ENCODE measurements at places on chromosomes 3 and 15.

- no peak for DNase-seq
These were observed 2.5 kb downstream of the OR5K2 start for GRCh38 chr3:98500019-98500418.

- DNase-seq, result peak; percentile 17
These were observed 5.3 kb downstream of the DVL3 start for GRCh38 chr3:184160456-184160855.

DNA sequence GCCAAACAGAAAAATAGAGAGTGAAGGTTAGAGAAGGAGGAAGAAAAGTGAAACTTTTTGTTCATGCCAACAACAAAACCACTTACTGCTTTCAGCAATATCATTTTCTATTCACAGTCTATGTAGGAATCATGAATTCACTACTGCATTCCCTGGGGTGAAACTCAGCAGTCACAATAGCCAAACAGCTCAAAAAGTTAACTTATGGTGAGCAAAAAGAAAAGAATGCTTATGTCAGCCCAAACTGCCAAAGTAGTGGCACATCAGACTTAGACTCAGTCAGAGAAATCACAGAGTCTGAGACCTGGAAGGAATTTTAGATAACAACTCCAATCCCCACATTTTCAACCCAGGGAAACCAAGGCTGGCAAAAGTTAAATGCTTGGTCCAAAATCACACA lies 238.7 kb upstream of the TMCO5A start:
- DNase-seq, result no peak

GRCh38 chr3:194556086-194557056 lies 69.6 kb upstream of the ATP13A3 start:
- DNase-seq, result peak; percentile 36

DNA sequence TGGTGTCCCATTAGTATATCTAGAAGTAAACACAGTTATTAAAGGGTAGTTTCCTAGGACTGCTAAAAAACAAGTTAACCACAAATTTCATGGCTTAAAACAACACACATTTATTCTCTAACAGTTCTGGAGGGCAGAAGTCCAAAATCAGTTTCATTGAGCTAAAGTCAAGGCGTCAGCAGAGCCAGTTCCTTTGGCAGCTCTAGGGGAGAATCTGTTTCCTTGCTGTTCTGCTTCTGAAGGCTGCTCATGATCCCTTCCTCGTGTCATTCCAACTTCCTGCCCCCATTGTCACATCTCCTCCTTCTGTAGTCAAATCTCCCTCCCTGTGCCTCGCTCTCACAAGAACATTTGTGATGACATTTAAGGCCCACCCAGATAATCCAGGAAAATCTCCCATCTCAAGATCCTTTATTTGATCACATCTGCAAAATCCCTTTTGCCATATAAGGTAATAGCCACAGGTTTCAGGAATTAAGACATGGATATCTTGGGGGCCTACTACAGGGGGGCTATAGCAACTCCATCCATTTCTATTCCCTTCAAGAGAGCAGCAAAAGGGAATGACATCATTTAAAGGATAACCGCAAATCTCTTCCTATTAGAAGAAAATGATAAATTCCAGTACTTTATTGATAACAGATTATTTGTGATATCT lies 50.1 kb downstream of the GPR176 start:
- no peak for DNase-seq

- DNase-seq, result no peak
These were observed 17.3 kb downstream of the ZBTB38 start for GRCh38 chr3:141385406-141386125.

- DNase-seq, result no peak
These were observed 102.7 kb downstream of the ATP1B3 start for GRCh38 chr3:141979050-141979671.

GRCh38 chr3:33544126-33544525 lies 103.9 kb upstream of the UBP1 start:
- no peak for DNase-seq

DNA sequence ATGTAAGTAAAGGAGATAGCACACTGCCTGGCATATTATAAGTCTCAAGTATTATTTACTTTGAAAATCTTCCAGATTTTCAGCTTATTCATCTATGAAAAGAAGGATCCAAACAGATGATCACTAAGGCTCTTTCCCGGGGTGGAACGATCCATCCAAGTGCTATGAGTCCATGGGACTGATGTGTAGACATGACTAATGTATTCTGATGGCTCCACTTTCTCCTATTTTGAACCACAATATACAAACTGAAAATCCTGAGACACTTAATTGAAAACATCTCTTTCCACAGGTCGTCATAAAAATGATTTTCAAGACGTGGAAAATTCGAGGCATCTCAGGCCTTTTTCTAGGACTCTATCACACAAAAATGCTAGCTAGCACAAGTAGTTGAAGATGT lies 33.4 kb upstream of the CHRM5 start:
- DNase-seq, result no peak

DNA sequence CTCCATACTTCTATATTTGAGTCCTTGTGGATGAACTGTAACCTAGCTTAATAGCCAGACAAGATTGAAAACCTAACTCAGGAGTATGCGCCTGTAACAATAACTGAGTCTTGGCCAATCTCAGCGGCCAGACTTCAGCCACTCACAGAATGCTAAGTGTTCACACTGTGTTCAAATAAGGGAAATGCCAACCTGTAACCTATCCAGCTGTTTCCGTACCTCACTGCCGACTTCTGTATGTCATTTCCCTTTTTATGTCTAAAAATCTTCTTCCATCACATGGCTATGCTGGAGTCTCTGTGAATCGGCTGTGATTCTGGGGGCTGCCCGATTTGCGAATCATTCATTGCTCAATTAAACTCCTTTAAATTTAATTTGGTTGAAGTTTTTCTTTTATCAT lies 169.2 kb downstream of the NFKBIZ start:
- DNase-seq, result no peak

DNA sequence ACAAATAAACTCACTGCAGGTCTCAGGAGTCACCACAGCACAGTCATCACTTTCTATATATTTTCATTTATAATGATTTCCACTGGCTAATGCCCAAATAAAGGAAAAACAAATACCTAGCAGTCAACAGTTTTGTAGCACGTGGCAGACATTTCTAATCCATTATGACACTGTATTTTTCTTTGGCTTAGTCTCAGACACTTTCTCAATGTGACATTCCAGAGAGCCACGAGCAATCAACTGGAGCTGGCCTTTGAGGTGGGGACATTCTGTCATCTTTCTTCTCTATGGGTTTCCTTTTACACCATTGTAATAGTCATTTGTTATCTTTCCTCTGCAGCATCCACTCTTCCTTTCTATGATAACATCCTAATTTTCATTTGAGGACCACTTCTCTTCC lies 119.7 kb downstream of the WNT5A start:
- DNase-seq, result no peak
